ENCODE measurements at places on chromosomes 5 and 9.

GRCh38 chr5:157464519-157465171 is 4.6 kb downstream of the NIPAL4 start:
- no peak for DNase-seq

DNA sequence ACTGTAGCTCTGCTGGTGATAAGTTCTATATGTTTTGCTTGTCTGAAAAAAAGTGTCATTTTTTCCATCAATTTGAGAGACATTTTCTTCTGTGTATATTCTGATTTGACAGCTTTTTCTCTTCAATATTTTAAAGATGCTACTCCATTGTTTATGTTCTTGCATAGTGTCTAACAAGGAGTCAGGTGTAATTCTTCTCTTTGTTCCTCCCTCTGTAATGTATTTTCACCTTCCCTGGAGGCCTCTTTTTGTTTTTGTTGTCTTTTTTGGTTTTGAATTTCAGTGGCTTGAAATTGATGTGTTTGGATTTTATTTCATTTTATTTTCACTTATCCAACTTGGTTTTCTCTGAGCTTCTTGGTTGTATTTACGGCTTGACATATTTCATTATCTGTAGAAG is 75.8 kb downstream of the ADCY2 start:
- no peak for DNase-seq

DNA sequence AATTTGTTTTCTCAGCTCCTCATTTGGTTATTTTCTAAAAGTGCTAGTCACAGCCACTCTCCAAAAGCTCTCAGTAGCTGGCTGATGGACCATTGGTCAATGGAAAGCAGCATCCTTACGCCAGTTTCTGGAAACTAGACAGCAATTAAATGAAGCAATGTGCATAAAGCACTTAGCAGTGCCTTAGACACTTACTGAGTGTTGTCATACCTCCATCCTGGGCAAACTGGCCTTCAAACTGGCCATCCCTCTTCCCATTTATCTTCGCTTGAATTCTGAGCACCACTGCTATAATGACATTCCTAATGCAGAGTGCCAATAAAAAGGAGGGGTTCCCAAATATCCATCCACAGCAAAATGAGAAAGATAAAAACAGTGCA is 209.2 kb downstream of the ENC1 start:
- no peak for DNase-seq

DNA sequence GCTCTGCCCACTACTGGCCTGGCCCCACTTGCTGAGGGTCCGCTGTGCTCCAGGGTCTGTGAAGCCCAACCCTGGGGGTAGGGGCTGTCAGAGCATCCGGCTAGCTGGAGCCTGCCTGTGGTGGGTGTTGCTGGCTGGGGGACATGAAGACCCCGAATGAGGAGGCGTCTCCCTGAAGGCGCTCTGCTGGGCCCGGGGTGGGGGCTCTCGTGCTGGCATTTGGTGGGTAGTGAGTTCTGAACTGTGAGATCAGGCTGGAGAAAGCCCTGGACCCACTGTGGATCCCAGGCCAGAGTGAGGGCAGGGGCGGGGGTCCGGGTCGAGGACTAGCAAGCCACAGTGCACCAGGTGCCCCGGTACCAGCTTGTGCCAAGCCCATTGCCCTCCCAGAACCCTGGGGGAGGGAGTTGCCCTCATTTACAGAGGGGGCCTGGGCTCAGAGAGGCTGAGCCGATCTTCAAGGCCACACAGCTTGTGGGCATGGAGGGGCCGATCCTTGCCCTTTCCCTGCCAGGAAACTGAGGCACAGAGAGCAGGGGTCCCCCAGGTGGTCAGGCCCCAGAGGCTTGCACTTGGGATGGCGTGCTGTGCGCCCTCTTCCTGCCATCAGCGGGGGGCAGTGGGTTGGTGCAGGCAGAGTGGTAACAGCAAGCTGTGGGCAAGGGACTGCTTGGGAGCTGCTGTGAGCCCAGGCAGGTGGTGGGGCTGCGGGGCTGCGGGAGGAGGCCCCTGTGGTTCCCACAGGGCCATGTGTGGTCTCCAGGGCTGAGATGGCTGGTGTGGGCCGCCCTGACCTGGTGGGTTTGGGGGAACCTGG is 15.9 kb downstream of the RXRA start:
- no peak for DNase-seq

DNA sequence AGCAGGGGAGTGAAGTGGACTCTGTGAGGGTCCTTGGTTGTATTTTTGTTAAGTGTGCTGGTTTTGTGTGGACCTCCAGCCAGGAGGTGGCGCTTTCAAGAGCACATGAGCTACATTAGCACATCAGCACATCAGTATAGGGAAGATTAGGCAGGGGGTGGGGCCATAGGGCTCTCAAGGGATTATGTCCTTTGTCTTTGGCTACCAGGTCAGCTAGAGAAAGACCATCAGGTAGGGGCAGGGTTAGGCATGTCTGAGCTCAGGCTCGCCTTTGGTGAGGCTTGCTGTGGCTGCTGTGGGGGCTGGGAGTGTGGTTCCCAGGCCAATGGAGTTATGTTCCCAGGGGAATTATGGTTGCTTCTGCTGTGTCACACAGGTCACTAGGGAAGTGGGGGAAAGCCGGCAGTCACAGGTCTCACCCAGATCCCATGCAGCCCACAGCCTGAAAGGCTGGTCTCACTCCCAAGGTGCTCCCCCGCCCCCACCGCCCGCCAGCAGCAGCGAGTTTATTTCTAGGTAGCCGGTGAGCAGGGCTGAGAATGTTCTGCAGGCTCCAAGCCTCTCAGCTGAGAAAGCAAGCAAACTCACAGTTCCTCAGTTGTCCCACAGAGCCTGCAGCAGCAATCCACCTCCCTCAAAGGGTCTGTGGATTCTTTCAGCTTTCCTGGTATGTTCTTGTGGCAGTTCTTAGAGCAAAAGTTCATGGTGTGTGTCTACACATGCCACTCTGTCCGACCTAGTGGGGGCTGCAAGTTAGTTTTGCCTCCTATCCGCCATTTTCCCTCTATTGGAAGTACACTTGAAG is 13.7 kb downstream of the OR1J1 start:
- DNase-seq, result peak; percentile 19

DNA sequence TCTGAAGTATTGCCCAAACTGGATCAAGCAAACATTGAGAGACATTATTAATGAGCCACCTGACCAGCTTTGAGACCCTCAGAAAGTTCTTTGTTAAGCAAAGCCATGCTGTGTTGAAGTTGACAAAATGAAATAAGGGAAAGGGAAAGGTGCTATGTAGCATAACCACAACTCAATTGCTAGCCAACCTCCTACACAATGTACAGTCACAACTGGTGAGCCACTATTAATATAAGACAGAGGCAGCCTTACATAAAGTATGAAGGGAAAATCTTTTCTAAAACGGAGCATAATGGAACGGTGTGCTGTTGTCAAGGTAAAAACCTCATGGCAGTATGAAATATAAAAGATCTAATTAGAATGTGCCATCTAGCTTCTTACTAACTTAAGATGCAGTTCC is 375.8 kb upstream of the ST8SIA4 start:
- DNase-seq, result no peak

- DNase-seq, result peak; percentile 37
These were observed 398 bp downstream of the RAPGEF6 start for GRCh38 chr5:131634666-131634995.

DNA sequence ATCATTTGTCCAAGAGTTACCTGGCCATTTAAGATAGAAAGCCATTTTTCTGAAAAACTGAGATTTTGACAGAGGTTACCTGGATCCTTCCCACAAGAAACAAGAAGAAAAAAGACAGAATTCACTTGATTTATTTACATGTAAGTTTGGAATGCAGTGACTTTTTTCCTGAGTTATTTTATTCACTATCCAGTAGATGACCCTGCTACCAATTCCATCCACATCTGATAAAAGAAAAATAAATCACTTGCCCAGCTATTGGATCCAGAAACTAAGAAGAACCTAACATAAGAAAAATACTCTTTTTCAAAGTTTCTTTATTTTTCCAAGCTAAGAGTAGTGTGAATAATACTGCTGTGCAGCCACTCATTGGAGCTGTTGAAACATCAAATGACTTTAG is 275.2 kb downstream of the CETN3 start:
- no peak for DNase-seq

DNA sequence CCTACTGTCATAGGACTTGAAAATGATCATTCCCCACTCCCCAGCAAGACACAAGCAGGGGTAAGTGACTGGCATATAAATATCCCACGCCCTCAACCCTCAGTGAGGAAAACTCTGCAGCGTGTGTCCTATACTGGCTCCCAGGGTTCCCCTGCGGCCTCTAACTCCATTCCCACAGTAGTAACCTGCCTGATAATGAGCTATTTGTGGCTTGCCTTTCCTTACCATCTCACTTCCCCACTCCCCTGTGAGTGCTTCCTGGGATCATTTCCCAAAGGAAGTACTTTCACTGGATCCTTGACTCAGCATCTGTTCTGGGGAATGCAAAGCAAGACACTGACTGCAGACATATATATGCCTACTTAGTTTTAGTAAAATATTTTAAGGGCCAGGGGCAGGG is 14.3 kb downstream of the CDC14B start:
- DNase-seq, result no peak

GRCh38 chr5:156237361-156237760 is 89.6 kb upstream of the SGCD start:
- DNase-seq, result no peak

GRCh38 chr5:96111080-96111756 is 149.6 kb upstream of the ELL2 start:
- DNase-seq, result no peak

GRCh38 chr5:112640546-112640945 is 97.1 kb upstream of the APC start:
- DNase-seq, result no peak

GRCh38 chr5:157865781-157866180 is 6.8 kb upstream of the CLINT1 start:
- no peak for DNase-seq

- no peak for DNase-seq
These were observed 133.0 kb upstream of the IQGAP2 start for GRCh38 chr5:76269932-76270610.

GRCh38 chr5:65451436-65451835 is 30.3 kb downstream of the ADAMTS6 start:
- DNase-seq, result no peak

DNA sequence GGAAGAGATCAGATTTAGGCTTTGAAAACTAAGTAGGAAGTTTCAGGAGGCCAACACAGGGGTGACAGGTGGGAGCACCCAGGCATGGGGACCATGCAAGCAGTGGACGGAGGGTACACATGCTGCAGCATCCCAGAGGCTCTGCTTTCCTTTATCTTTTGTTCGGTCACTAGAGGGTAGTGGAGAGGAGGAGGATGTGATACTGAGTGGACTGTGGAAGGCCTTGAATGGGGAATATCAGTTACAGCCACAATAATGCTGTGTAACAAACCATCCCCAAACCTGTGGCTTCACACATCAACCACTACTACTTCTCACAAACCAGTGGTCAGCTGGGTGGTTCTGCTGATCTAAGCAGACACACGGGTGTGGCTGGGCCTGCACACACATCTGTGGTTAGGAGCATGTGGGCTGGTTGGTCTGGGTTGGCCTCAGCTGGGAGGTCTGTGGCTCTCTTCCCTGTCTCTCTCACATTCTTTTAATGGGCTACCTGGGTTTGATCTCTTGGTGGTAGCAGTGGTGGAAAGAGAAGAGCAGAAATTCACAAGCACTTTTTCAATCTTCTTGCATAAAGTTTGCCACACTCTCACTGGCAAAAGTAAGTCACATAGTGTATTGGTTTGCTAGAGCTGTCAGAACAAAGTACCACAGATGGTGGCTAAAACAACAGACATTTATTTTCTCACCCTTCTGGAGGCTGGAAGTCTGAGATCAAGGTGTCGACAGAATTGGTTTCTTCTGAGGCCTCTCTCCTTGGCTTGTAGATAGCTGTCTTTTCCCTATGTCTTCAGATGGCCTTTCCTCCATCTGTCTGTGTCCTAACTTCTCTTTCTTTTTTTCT is 238.7 kb downstream of the AGTPBP1 start:
- no peak for DNase-seq

DNA sequence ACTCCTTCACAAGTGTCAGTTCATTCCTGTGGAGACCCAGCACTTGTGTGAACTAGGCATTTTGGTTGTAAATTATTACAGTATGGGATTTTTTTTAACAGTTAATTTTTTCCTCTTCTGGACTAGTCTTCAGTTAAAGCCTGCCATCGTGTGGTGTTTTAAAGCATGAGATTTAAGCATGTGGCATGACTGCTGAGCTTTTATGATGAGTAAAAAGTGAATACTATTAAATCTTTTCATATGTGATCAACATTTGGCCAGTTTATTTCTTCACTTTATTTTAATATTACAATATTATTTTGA is 25.0 kb downstream of the LMNB1 start:
- DNase-seq, result no peak

GRCh38 chr5:94217216-94217615 is 401.2 kb downstream of the KIAA0825 start:
- DNase-seq, result no peak

DNA sequence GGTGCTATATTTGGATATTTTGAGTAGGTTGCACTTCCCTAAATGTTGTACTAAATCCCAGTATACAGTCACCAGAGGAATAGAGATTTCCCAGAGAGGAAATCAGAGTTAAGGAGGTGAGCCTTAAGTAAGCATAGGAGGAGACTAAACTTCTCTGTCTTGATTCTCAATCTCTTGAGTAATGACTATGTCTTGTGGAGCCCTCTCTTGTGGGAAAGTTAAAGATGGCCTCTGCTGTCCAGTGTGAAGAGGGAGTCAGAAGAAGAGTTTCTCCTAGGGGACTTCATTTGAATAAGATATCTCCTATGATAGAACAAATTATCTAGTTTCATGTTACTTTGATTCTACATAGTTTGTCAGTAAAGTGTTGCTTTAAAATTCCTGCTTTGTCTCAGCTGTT is 502.5 kb downstream of the PDE4D start:
- no peak for DNase-seq

DNA sequence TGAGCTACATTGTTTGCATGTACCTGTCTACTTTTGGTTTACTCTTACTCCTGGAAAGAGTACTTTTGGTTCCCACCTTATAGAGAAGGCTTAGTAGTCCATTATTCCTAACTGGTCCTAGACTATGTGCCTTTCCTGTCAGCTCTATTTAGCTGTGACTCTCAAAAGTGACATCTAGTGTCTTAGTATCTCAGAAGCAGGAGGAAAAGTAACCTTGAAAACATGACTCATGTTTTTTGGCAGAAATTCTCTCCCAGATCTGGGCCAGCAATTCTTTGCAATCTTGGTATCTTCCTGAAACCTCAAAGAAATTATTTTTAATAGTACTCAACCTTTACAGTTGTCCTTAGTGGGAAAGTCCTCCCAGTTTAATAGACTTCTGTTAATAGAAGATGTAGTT is 691.7 kb upstream of the SEMA6A start:
- no peak for DNase-seq

DNA sequence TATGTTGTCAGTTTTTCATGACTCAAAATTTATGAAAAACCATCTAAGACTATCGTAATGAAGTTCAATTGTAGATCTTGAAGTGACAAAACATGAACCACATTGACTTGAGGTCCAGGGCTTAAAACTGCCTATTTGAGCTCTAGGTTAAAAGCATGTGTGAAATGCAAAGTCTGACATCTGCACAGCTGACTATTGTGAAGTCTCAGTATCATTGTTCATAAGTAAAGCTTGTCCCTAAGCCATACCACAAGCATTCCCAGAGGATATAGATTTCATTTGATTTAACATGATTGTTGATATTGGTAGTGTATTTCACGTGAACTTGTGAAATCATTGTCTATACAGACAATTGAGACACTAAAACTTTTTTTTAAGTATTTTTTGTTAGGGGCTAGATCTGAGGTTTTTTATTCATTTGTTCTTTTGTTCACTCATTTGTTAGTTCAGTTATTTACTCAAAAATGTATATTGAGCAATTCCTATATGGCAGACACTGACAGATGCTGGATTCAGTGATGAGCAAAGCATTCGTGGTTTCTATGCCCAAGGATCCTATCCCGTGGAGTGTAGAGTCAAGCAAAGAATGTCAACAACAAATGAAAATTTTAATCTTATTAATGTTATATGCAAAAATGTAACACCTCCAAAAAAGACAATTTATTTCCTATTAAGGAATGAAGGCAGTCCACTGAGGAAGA is 485.2 kb downstream of the RAB3C start:
- DNase-seq, result no peak
